ENCODE measurements at places on chromosomes 4 and X.

- DNase-seq: no peak
These were observed 124.8 kb downstream of the HMX1 start for GRCh38 chr4:8746523-8747466.

- DNase-seq: no peak
These were observed 32.2 kb downstream of the FNIP2 start for GRCh38 chr4:158801066-158801465.

GRCh38 chr4:100679926-100680325, 162.1 kb upstream of the EMCN start:
- no peak for DNase-seq

DNA sequence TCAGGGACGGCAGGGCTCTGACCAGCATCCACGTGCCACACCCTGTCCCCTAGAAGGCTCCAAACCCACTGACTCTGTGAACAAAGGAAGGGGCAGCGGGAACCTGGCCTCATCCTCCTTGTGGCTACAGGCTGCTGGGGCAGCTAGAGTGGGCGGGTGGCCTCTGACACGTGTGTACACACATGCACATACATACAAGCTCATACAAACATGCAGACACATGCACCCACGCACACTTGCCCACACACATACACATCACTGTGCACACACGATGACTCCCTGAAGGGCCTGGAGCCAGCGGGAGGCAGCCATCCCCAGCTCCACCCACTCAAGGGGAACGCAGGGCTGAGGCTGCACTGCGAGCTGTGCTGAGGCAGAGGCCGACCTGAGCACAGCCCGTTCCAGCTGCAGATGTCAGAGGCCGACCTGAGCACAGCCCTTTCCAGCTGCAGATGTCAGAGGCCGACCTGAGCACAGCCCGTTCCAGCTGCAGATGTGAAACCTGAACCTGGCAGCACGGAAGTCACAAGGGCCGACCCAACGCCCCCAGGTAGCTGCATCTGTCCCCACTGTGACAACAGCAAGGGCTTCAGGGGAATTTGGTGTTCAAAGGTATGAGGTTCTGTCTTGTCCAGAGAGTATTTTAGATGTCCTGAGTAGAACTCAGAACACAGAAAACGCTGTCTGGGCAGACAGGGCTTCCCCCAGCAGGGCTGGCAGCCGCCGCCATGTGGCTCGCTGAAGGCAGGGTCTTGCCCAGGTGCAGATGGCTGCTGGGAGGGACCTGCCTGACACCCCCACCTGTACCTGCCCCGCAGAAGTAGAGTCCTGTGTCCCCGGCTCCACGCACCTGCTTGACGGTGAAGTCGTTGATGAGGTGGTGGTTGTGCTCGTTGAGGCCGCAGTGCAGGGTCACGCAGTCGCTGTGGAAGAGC, 33.5 kb downstream of the CTBP1 start:
- DNase-seq: no peak

DNA sequence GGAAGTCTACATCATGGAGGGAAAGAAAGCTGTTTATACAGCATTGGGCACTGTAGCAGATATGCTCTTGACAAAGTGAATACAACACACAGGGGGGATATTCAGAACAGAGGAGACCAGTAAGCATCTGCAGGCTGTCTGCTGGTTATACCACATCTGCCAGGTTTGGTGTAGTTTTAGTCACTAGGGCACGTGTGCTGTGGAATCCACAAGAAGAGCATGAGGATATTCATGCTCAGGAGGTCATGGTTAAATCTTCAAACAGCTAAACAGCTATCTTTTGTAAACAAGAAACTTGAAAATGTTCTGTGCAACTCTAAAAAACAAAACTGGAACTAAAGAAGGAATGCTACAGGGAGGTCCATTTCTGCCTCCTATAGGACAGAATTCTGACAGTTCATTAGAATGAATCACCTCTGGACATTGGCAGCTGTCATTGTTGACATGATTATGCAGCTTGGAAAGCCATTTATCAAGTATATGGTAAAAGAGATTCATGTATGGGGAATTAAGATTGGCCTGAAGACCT, 175.8 kb downstream of the RCHY1 start:
- no peak for DNase-seq
